8988T (cell line): ENCODE measurements at places on chromosomes 6 and 20.
A peak's percentile ranks its signal among the peaks of the same experiment; 100 is the strongest.

DNA sequence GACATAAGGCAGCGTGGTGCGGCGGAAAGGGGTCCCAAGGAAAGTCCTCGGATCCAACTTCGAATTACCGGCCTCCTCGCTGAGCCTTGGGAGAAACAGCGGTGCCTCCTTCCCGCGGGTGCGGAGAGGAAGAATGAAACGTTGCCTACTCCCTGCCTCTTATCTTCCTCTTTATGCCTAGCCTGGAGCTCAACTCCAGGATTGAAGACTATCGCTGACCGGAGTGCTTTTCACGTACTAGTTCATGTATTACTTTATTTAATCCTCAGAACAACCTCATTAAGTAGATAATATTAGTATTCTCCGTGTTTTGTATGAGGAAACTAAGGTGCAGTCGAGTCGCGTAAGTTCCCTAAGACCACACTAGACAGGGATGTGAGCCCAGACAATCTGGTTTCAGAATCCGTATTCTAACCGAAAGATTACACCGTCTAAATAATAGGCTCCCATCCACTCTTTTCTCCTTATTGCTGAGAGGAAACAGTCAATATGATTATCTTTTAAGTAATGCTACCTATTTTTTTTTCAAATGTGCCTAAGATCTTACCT, 793 bp upstream of the PDSS2 start:
- DNase-seq = no peak

GRCh38 chr6:69900869-69901268, 34.5 kb downstream of the COL19A1 start:
- DNase-seq = no peak

- peak; percentile 64 for DNase-seq
These were observed 67.3 kb downstream of the ATP9A start for GRCh38 chr20:51700809-51701285.

DNA sequence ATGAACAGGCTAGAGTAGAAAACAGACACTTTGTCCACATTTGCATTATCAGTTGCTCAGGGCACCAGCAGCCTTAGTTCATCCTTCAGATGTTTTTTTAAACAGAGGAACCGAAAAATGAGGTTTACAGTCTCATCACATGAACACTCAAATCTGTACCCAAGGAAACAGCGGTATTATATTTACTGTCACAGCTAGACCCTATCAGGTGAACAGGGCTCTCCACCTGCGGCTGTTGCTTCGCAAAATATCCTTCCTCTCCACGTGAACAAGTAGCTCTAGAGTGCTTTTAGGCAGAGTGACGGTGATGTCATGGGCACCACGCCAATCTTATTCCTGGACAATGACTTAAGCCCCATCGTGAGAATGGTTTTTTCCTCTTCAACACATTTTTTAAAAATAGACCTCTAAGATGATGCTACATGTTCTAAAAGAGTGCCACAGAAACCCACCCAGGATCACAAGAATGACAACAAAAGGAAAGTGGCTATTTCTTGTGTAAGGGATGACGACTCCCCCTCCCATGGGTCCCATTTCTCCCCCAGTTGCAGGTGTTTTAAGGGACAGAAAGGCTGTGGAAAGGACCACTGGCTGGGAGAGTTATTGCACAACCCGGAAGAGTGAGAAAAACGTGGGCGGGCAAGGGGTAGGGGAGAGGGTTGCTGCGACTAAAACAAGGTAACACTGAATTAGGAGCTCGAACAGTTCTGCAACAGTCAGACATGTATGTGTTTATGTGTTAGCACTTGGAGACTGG, 77.7 kb downstream of the EFHC1 start:
- DNase-seq = no peak

DNA sequence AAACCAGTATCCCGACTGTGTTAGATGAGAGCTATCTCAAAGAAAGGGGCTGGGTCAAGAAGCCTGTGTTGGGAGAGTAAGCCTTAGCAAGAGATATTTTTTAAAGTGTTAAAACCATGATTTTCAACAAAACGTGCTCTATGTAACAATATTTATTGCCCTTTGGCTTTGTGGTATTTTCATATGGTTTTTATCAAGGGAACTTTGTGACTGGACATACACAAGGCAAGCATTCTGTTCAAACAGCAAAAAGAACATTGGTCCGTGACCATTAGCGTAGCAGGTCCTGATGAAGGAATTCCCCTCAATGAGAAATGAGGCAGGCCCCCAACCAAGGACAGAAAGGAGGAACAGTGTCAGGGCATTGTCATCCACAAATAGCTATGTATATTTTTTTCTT, 222.6 kb downstream of the MYLK4 start:
- no peak for DNase-seq

- DNase-seq = no peak
These were observed 319.7 kb upstream of the MAN1A1 start for GRCh38 chr6:119669221-119669620.

GRCh38 chr6:145886228-145886956, 71.8 kb upstream of the FBXO30 start:
- no peak for DNase-seq

DNA sequence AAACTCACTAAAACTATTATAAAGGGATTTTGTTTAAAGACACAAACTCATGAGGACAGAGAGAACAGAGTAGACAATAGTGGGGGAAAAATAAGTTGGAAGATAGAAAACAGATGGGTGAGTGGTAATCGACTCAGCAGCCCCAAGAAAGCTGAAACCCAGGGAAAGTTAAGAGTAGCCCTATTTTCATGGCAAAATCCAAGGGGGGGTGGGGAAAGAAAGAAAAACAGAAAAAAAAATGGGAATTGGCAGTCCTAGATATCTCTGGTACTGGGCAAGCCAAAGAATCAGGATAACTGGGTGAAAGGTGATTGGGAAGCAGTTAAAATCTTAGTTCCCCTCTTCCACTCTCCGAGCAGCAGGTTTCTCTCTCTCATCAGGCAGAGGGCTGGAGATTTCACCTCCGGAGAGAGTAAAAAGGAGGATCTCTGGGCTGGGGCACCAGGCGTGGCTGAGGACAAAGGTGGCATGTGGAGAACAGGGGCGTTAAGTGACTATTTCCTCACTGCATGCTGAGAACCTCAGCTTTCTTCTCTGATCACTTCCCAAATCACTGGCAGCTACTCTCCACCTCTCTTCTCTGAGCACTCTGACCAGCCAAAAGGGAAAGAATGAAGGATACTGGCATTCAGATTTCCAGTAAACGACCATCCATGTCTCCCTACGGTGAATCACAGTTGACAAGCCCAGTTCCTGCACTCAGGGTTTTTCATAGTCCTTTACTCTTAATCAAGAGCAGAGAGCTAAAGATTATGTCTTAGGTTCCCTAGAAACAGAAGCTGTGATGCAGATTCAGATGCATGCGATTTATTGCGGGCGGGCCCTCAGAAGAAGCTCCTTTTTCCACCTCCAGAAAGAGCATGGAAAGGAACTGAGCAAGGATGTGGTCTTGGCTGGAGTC, 7.3 kb upstream of the RNF24 start:
- no peak for DNase-seq

GRCh38 chr20:54100563-54100962, 30.2 kb upstream of the BCAS1 start:
- no peak for DNase-seq

DNA sequence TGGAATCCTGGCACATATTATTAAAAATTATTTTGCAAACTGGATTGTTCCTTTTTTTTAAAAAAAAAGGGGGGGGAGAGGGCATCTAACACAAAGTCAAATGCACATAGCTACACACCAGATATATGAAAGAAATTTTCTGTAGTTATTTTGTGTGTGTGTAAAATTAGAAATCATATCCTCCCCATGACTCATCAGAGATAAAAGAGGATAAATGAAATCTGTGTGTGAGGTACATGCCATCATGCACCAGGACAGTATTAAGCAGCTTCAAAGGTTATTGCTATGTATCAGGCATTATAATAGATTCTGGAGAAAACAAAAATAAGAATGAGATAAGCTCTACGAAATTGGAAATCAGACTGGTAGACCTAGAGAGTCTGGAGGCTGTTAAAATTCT, 5.2 kb downstream of the BTBD9 start:
- no peak for DNase-seq

- DNase-seq = no peak
These were observed 24.7 kb downstream of the MOCS3 start for GRCh38 chr20:50983321-50983720.

DNA sequence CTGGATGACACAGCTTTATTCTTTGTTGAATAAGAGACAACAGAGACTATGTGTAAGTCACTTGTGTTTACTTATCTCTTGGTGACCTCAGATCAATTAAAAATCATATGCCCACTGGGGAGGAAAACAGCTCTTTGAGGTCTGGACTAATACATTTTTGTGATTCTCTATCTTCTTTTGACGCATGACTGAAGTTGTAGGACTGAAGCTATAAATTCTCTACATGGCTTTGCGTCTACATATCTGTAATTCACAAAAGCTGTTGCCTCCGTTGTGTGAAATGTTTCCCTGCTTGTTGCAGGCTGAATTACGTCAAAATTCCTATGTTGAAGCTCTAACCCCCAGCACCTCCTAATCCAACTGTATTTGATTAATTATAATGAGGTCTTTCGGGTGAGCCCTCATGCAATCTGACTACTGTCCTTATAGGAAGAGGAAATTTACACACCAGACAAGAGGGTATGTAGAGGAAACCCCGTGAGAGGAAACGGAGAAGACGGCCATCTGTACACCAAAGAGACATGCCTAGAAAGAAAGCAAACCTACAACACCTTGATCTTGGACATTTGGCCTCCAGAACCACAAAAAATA, 481.6 kb downstream of the PRKN start:
- DNase-seq = no peak

- no peak for DNase-seq
These were observed 1.9 kb downstream of the BPIFB6 start for GRCh38 chr20:33033381-33033780.

DNA sequence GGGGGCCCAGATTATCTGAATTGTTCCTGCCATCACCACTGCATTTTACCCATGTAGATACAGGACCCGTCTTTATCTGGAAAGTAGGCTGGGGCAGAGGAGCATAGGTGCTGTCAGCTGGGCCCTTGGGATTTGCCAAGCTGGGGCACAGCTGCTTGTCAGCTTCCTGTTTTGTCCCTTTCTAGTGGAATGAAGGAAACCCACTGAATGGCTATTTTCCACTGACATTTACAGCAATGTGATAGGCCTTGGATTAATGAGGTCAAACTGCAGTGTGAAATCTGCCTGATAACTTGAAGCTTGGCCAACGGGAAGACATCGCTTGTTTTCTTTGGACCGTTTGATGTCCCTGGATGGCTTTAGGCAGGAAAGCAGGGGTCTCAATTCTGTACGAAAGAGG, 6.7 kb downstream of the PPP1R16B start:
- DNase-seq = no peak

GRCh38 chr6:52550870-52551269, 26.0 kb downstream of the TRAM2 start:
- DNase-seq = no peak

DNA sequence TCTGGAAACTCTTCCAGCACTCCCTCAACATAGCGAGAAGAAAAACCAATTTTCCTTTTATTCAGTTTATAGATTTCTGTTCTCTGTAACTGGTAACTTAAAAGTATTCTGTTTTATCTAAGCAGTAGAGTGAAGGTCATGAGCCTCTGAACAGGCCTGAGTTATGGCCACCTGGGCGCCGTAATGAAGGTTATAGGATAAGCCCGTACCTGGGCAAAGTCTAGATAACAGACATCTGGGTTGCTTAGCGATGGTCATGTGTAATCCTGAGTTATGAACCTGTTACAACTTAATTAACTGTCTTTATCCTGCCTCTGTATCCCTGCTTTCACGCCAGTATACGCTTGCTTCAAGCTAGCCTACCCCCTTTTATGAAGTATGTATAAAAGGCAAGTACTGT, 13.0 kb upstream of the FAM217A start:
- DNase-seq = no peak

GRCh38 chr6:129390900-129391299, 319.1 kb downstream of the ARHGAP18 start:
- DNase-seq = no peak

- DNase-seq = no peak
These were observed 19.7 kb downstream of the NCOA7 start for GRCh38 chr6:125810445-125810844.

- DNase-seq = no peak
These were observed 27.6 kb upstream of the HLA-C start for GRCh38 chr6:31299511-31299910.

- DNase-seq = no peak
These were observed 125.6 kb downstream of the FIG4 start for GRCh38 chr6:109816452-109817374.

- no peak for DNase-seq
These were observed 4.2 kb downstream of the DUSP22 start for GRCh38 chr6:296151-297122.

DNA sequence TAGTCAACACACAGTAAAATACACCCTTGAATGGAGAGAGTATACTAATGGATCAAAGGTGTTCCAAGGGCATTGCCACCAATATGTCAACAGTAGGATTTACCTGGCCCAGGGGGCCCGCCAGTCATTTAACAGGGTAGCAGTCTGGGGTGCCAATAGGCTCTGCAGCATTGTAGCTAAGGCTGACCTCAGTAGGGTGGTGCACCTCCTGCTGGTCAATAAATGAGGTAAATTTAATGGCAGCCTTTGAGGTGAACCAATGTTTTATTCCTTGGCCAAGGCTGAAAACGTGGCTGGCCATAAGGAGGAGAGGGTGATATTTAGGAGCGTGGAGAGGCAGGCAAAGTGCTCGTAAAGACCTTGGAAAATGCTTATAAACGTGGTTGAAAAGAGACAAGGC, 147.2 kb downstream of the RPS12 start:
- DNase-seq = no peak

DNA sequence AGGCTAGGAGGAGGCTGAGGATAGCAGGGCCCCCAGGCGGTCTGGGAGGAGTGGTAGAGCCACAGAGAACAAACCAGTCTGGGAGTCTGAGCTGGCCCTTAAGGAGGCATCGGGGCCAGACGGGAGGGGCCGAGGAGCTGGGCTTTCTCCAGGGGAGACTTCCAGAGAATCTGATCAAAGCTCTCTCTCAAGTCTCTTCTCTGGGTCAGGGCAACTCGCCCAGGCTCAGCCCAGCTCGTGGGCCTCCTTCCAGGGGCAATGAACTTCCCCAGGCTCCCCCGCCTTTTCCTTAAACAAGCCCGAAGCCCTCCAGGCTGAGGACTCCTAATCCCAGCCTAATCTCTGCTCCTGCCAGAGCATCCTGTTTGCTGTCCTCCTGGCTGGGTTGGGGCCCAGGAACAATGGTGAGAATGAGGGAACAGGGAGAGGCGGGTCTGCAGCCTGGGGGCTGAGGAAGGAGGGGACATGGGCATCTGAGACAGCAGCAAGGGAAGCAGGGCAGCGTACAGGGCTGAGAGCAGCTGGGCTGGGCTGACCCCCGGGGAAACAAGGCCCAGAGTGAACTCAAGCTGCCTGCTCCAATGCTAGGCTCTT, 173.6 kb downstream of the ANKRD60 start:
- DNase-seq = no peak

- DNase-seq = no peak
These were observed 33.8 kb upstream of the TMEM244 start for GRCh38 chr6:129894921-129895320.

GRCh38 chr20:62303340-62304226, 786 bp downstream of the ADRM1 start:
- DNase-seq = peak; percentile 46

- no peak for DNase-seq
These were observed 67.2 kb downstream of the FOXO3 start for GRCh38 chr6:108627692-108628550.

GRCh38 chr6:83270971-83271719, 78.0 kb downstream of the RWDD2A start:
- no peak for DNase-seq

- DNase-seq = no peak
These were observed 1027.2 kb upstream of the GJE1 start for GRCh38 chr6:141105481-141105880.

GRCh38 chr20:15699431-15700146, 873.7 kb downstream of the KIF16B start:
- no peak for DNase-seq
